ENCODE measurements at places on chromosomes 6 and 20.

DNA sequence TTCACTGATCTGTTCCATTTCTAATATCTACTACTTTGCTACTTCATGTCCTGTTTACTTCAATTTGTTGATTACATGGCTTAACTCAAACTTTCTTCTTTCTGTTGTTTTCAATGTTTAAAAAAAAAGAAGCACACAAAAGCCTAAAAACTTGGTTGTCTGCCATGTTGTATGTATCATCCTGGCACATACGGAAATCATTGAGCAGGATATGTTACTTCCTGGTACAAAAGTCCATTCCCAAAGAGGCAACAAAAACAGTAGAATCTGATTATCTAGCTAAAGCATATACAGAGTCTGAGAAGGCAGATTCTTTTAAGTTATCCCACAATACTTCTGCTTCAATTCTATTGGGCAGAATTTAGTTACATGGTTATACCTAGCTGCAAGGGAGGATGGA, 14.5 kb upstream of the COL12A1 start:
- DNase-seq: no peak

- DNase-seq: no peak
These were observed 40.1 kb upstream of the TFAP2C start for GRCh38 chr20:56588996-56589395.

- no peak for DNase-seq
These were observed 47.6 kb upstream of the RBM24 start for GRCh38 chr6:17233531-17233930.

- no peak for DNase-seq
These were observed 78.4 kb upstream of the JAG1 start for GRCh38 chr20:10752206-10752605.

DNA sequence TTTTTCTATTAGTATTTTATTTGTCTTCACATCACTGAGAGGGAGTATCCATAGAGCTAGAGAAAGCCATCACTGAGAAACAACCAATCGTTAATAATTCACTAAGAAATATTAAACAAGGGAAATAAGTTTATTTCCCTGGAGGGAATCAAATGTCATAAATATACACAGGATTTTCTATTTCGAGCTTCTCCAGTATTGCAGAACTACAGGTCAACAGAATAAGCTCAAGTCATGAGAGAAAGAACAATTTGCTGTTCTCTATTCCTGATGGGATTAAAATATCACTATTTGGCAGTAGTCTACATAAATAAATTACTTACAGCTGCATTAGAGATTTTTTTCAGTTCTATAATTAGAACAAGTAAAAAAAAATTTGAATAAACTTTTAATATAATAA, 2.2 kb upstream of the FAM162B start:
- DNase-seq: no peak

DNA sequence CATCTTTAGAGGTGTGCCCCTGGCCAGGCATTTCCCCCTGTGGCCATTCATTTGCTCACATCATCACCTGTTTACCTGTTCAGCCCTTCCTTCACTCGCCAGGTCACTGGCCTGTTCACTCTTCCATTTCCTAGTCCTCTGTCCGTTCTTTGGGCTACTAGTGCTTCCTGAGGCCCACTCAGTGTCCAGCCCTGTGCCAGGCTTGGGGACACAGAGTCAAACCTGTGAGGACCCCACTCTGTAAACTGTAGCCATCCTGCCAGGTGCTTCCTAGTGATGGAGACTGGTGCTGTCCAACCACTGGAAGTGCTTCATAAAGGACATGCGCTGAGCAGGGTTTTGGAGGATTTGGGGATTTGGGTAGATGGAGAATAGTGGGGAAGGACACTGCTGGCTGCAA, 3.5 kb downstream of the DLGAP4 start:
- no peak for DNase-seq

DNA sequence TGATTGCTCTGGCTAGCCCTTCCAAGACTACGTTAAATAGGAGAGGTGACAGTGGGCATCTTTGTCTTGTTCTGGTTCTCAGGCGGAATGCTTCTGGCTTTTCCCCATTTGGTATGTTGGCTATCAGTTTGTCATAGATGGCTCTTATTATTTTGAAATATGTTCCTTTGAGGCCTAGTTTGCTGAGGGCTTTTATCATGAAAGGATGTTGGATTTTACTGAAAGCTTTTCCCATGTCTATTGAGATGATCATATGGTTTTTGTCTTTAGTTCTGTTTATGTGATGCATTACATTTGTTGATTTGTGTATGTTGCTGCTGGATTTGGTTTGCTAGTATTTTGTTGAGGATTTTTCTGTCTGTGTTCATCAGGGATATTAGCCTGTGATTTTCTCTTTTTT, 9.9 kb upstream of the RNASET2 start:
- DNase-seq: no peak

DNA sequence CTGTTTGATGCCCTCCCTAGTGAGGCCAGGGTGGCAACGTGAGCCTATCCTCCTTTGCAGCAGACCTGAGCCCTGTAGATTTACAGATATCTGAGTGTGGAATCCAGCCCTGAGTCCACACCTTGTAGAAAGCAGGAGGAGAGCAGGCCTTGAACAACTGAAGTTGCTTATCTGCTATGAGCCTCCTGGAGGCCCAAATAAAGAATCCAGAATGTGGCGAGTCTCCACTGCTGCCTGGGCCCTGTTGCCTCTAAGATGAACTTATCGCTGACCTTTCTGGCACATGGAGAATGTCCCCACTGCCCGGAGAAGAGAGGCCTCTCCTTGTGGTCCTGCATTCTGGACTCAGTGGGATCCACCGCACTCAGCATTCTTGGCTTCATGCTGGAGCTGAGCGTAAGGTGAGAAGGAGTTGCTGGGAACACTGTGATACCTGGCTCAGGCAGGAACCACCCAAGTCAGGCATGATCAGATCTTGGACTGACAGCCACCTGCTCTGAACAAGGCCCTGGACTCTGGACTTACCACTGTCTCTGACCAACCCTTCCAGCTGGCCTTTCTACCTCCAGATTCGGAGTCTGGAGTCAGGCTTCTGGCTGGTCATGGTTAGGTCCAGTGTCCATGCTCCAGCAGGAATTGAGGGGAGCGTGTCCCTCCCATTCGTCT, 5.8 kb upstream of the MANBAL start:
- DNase-seq: no peak

DNA sequence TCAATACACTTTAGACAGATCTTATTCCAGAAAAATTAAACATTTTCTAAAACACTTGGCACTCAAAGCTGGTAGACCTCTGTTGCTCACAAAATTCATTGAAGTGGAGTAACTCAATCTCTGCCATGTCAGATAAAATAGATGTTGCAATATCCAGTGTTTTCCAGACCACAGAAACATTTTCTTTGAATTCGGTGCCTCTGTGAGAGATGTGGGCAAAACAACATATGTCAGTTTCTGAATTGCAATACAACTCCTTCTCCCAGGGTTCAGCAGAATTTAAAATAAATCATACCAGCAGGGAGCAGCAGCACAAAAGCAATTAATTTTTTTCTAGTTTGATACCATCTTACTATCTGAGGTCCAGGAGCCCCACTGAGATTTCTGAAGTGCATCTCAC, 11.3 kb upstream of the PKHD1 start:
- DNase-seq: no peak

DNA sequence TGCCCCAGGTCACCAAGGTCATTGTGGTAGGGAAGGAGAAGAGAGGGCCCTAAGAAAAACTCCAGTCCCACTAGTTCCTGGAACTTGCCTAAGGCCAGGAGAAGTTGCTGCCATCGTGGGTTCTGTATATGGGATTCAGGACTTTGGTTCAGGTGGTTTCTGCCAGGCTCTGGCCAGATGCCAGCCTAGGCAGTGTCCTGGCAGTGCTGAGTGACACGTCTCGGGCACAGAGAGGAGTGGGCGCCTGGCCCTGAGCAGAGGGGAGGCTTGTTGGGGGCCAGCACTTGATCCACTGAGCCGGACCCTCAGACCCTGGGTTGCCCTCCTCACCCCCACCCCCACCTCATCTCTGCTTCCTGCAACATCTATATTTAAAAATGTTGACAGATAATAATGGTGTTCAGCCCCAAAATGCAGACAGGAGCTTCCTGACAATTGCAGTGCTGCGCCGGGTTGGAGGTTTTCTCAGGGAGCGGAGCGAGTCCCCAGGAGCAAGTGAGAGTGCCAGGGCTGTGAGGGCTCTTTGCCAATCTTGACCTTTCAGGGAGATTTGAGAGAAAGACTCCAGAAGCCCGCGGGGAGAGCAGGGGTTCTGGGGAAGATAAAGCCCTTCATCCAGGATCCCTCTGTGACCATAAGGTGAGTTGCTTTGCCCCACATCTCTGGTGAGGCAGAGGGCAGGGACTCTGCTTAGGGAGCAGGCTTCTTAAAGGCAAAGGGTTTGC, 71.9 kb downstream of the PHACTR3 start:
- no peak for DNase-seq

- DNase-seq: no peak
These were observed 6.1 kb downstream of the TRIM10 start for GRCh38 chr6:30154709-30155519.

GRCh38 chr6:15969236-15969778, 159.6 kb upstream of the MYLIP start:
- no peak for DNase-seq

GRCh38 chr6:39801456-39802251, 9.5 kb downstream of the DAAM2 start:
- no peak for DNase-seq

DNA sequence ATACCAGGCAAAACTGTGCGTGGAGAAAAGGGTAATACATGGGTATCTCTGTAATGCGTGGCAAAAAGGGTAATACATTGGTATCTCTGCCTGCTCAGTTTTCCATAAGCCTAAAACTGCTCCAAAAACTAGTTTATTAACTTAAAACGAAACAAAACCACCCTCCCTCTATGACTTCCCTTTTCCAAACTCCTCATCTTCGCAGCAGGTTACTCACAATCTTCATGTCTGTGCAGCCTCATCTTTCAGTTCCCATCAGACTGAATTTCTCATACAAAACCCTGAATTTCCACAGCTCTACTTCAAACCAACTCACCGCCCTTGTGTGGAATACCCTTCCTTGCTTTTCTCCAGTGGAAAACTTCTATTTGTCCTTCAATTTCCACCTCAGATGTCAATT, 199.4 kb downstream of the PHACTR1 start:
- DNase-seq: no peak

- DNase-seq: no peak
These were observed 572.5 kb downstream of the PKHD1 start for GRCh38 chr6:51514748-51515402.

- no peak for DNase-seq
These were observed 68.5 kb upstream of the SRSF6 start for GRCh38 chr20:43389211-43389610.

DNA sequence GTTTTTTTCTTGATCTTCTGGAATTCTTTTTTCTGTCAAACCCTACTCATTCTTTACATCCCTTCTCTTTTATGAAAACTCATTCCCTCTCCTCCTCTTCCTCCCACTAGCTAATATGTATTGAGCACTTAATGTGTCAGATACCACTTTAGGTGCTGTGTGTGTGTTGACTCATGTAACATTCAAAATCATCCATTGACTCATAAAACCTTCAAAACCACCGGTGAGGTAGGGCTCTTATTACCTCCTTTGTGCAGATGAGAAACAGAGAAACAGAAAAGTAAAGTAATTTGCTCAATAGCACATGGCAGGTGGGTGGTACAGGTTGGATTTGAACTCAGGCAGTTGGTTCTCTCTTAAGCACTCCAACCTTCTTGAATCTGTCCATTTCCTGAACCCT, 136.3 kb upstream of the NEDD9 start:
- DNase-seq: no peak

DNA sequence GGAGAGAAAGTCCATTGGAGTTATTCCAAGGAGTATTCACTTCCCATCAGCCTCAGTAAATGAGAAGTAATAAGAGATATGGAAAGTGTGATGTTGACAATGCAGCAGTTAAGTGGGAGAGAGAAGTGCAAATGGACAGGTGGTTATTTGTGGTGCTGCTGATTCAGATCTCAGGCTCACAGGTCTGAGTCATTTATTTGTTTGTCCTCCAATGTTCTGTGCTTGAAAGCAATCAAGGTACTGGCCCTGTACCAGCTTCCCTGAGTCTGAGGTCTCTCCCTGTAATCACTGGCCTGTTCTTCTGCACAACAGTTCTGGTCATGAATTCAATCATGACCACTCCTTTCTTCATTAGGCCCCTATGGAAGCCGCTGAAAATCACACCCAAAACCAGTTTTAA, 827.7 kb downstream of the MAFB start:
- DNase-seq: no peak

- DNase-seq: no peak
These were observed 3.3 kb upstream of the EFCAB8 start for GRCh38 chr20:32855387-32855786.

DNA sequence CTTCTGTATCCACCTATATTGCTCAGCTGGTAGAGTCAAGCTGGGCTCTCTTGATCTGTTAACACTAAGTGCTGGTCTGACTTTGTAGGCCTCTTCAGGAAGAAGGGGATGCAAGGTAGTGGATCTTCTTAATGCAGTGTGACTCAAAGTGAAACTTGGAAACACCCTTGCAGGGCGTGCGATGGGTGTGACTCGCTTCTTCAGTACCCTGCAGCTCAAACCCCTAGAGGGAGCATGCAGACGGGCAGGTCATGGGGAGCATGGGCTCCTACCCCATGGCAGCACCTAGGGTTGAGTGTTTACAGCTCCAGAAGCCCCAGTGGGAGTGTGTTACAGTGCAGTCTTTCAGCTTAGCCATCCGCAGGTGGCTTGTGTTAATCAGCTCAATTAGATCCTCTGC, 757 bp upstream of the SAMD3 start:
- no peak for DNase-seq

DNA sequence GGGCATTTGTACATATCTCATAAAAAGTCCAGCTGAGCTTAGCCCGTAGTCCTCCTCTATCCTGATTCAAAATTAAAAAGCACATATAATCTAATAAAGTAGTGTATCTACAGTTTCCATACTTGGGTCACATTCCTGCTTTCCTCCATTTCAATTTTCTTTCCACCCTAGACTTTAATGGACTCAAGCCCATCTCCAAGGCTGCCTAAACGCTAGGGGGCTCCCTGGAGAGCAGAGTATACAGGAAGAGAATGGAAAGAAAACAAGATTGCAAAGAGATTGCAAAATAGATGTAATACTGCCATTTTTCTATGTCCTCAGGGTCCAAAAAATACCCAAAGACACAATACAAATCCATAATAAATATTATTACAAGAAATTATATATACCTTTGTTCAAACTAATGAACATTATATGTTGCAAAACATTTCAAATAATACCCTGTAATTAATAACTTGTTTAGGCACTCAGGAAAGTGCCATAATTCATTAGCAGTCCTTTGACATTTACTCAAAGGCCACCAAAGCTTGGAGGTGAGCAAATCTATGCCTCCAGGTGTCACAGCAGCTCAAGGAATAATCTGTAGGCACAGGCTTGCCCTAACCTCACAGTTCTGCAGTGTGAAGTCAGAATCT, 2.4 kb upstream of the MCM3 start:
- no peak for DNase-seq
